ENCODE measurements at places on chromosomes 13 and 19.

DNA sequence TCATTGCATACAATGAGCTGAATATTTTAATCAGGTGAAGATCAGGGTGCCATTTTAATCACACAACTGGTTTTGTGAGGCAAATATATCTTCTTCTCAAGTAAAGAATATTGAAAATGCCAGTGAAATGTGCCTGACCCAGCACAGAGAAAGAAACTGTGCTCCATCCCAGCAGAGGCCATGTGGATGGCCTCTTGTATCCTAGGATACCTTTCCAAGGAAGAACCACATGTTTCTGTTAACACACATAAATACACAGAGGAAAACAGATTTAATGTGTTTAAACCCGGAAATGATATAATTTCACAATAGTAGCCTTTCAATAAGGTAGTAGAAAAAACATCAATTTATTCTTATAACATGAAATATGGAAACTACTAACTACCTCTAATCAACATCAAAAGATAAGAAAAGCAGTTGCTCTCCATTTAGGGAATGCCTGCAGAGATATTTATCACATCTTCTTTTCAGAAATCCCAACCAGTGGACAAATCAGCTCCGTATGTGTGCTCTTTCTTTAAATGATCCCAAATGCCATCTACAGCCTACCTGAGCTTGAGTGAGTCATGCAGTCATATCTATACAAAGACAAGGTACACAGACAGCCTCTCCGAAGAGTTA, 157.1 kb downstream of the FGF14 start:
- DNase-seq = no peak

DNA sequence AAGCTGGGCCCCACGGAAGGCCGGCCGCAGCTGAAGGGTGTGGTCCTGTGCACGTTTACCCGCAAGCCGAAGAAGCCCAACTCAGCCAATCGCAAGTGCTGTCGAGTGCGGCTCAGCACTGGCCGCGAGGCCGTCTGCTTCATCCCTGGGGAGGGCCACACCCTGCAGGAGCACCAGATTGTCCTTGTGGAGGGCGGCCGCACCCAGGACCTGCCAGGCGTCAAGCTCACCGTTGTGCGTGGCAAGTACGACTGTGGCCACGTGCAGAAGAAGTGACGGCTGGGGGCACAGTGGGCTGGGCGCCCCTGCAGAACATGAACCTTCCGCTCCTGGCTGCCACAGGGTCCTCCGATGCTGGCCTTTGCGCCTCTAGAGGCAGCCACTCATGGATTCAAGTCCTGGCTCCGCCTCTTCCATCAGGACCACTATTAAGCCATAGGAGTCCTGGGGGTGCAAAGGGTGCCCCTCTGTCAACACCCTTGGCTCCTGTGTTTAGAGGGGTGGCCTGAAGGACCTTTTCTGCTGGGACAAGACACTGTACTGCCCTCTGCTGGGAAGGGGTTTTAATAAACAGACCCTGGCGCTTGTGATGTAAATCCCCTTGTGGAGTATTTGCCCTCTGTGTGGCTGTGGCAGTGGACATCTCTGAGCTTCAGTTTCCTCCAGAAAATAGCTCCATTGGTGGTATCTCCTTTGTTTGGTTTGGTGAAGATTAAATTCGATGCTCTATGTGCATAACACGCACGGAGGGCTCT, 1.9 kb downstream of the MRPS12 start:
- DNase-seq = peak; percentile 45

- no peak for DNase-seq
These were observed 15.0 kb upstream of the ALOX5AP start for GRCh38 chr13:30720172-30720869.

DNA sequence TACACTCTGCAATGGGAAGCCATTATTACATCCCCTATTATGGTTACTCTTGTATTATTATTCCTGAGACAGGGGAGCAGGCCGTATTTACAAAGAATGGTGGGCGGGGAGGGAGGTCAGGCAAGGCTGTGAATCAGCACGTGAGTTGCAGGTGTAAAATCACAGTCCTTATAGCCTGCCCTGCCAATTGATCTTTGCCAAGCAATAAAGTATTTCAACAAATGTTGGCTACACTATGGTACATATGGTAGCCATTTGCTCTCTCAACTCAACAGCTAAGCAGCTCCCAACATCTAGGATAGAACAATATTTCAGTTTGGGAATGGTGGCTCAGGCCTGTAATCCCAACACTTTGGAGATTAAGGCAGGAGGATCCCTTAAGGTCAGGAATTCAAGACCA, 12.1 kb downstream of the EPS15L1 start:
- DNase-seq = no peak

GRCh38 chr13:22144806-22145205, 473.9 kb downstream of the FGF9 start:
- DNase-seq = no peak

GRCh38 chr19:47723581-47723940, 10.3 kb downstream of the EHD2 start:
- peak; percentile 66 for DNase-seq

GRCh38 chr19:36973844-36974195, 57.7 kb downstream of the ZNF568 start:
- DNase-seq = no peak

- no peak for DNase-seq
These were observed 26.8 kb downstream of the ZNF100 start for GRCh38 chr19:21740559-21740958.

- peak; percentile 97 for DNase-seq
These were observed 559 bp upstream of the LENG9 start for GRCh38 chr19:54464044-54464629.

- no peak for DNase-seq
These were observed 951 bp upstream of the MTUS2 start for GRCh38 chr13:28819046-28819730.

DNA sequence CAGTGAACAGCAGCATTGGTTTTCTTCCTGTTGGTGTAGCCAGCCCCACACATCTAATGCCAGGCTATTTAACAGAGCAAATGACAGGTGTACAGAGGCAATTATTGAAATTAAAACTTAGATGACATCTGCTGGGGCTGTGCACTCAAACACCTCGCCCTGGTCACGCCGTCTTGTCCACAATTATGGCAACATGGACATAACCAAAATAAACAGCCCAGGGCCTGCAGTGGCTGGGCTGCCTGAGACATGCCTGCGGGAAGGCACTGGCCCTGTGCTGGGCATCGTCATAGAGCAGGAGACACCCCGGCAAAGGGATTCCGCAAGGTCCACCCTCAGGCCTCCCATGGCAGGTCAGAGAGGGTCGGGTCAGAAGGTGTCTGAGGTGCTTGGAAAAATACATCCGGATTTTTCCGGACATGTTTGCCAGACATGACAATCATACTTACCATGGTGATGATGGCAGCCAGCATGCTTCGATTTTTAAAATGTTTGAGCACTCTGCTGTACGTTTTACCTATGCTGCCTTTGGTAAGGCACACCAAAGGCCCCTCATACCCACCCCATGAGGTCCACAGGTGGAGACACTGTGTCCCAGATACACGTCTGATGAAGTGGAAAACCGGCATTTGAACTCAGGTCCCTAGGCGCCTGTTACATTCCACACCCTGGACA, 47.8 kb downstream of the TSHZ3 start:
- DNase-seq = no peak

DNA sequence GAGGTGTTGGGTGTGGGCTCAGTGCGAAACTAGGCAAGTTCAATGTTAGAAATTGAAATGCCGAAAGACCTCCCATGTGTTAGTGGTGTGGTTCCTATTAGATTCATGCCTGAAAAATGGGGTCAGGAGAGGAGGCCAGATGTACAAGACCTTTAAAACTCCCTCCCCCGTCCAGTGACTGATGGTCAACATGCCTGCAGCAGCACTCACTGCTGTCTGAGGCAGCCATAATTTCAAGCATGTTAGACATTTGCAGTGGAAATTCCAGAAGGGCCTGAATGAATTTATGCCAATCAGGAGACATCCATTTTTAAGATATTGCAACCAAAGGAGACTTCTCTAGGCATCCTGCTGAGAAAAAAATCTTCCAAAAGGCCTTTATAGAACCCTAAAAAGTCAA, 426.9 kb upstream of the NBEA start:
- DNase-seq = no peak

DNA sequence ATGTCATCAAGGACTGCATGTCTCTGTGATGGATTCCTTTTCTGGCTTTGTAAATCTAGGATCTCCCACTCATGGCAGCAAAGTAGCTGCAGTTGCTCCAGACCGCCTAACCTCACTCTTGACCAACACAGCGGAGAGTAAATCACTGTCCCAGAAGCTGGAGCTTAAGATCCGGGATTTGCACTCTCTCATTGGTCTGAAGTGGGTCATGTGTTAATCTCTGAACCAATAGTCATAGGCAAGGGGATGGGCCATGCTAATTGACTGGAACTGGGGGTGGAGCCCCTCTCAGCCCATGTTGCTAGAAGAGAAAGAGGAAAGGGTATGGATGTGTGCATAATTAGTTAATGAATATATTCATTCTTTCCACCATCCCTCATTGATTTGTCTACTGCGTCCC, 34.0 kb downstream of the VAV1 start:
- peak; percentile 34 for DNase-seq

DNA sequence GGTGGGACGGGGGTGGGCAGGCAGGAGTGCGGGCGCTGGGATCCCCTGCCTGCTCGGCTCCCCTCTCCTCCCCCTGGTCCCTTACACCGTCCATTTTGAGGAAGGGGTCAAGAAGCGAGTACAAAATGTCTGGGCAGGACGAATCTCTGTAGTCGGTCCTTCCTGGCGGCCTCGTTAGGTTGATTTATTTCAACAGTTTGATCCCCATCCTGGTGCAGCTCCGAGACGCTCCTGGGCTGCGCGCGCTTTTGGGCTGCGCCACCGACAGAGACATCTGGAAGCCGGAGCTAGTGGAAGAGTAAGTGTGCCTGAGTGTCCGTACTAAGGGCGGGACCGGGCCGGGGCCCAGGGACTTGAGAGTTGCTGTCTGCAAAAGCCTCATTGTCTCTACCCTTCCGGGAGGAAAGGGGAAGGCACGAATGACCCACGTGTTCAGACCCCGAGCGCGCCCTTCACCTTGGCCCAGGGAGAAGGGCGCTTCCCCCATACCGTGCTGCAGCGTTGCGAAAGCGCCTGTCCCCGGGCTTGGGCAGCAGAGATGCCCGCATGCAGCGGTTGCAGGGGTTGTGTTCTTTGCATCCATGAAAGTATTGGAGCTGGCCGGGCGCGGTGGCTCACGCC, 1.8 kb downstream of the ZNF114 start:
- peak; percentile 39 for DNase-seq

DNA sequence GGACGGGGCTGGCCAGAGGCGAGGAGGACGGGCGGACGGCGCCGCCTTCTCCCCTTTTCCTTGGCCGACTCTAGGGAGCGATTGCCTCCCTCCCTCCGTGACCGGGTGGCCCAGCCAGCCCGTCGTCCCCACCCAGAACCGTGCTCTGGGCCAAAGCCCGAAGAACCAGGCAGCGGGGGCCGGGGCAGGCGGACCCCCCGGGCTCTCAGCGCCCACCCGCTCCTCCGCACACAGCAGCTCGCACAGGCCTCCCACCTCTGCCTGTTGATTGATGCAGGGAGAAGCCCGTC, 9.3 kb upstream of the MARCHF2 start:
- no peak for DNase-seq

DNA sequence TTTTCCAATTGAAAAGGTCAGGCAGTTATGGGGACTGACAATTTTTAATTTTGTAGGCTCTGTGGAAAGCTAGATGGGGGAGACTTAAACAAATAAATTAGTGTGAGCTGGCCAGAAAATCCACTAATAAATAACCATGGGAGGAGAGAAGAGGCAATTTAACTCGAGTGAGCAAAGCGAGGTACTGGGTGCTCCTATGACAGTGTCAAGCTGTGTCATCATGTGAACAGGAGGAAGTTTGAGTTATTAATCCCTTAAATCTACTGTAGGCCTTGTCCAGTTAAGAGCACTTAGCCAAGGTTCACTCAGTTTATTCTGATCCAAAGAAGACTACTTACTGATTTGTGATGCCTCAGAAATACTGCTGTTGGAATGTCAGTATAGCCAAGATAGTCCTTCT, 122.8 kb downstream of the OXGR1 start:
- DNase-seq = no peak

DNA sequence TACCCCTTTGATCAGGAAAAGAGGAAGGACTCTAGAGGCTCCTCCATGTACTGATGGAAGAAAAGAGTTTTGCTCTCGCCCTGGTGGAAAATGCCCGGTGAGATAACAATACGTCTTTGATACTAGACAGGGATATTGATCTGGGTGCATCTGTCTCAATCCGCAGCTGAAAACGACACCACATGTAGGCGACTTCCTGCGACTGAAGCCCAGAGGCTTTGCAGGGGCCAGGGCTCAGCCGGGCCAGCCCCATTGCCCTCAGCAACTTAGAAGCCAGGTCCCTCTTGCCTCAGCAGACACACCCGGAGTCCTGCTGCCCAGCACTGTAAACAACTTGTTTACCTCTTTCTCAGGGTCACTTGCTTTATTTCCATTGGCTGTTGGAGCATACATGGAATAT, 409.4 kb downstream of the IRS2 start:
- DNase-seq = no peak

- DNase-seq = no peak
These were observed 65.3 kb downstream of the KCTD15 start for GRCh38 chr19:33861950-33862349.

DNA sequence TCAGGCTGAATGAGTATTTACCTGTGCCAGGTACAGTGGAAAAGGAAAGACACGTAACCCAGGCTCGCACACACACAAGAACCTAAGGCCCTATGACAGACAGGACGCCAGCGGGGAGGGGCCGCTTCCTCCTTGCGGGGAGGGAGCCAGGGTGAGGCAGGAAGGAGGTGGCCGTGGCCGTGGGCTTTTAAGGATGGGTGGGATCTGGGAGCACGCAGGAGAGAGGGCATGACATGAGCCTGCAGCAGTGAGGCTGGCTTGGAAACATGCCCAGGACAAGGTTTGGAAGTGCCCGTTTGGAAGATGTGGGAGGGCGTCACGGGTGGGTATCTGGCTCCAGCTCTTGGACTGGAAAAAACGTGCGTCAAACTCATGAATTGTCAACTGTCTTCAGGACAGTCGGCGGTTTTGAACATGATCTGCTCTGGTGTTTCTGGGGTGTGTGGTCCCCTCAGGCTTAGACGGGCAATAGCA, 20.1 kb downstream of the SH3GL1 start:
- DNase-seq = peak; percentile 68

DNA sequence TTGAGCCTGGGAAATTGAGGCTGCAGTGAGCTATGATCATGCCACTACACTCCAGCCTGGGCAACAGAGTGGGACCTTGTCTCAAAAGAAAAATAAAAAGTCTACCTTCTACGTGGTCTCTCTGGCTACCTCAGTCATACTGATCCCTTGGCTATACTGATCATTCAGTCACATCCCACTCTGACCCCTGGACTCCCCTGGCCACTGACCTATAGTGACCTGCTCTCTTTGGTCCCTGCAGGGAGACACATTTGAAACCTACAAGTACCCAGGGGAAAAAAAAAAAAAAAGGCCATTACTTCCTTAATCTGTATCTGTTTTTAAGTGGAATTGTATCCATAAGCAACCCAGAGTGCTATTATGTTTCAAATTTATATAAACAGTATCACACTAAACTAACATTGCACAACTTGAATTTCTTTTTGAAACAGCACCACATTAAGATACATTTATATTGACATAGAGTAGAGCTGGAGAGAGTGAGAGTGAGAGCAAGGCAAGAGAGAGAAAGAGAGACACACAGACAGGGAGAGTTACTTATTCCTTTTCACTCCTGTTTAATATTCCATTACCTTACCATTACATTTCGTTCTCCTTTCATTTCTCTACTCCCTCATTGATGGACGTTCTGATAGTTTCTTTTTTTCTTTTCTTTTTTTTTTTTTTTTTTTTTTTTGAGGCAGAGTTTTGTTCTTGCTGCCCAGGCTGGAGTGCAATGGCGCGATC, 23.7 kb upstream of the CERS4 start:
- no peak for DNase-seq
